ENCODE measurements at places on chromosomes 6 and 20. TPM values are rescaled to one million over a fixed set of nuclear protein-coding genes. Genes with fewer than 3 reads are reported as not detected.

Gene KIFC1
- total RNA-seq, result 1.3 TPM

Gene PAK5
- not detected for total RNA-seq

Gene PCK1
- 0.15 TPM for total RNA-seq

Gene NR2E1
- not detected for total RNA-seq

Gene TSPO2
- total RNA-seq, result not detected

Gene DDX43
- 2.3 TPM for total RNA-seq

Gene MARCKS
- 38.5 TPM for total RNA-seq

Gene PI16
- not detected for total RNA-seq

Gene FAM135A
- total RNA-seq, result 7.6 TPM

Gene TEAD3
- 11.6 TPM for total RNA-seq

Gene ZSWIM3
- total RNA-seq, result 2.2 TPM

Gene SCP2D1
- not detected for total RNA-seq

Gene HTR1E
- total RNA-seq, result not detected

Gene MDFI
- total RNA-seq, result 2.9 TPM

Gene PNLDC1
- 0.81 TPM for total RNA-seq

Gene GNRH2
- total RNA-seq, result not detected

Gene PTCHD4
- total RNA-seq, result 2.0 TPM

Gene TRMT6
- total RNA-seq, result 10.3 TPM

Gene ZNF311
- 0.56 TPM for total RNA-seq

Gene TMEM151B
- not detected for total RNA-seq

Gene NCOA5
- total RNA-seq, result 20.2 TPM

Gene FLOT1
- 68.3 TPM for total RNA-seq

Gene ACTL10
- 2.1 TPM for total RNA-seq

All from cardiac ventricle fibroblast (primary cell).